ENCODE measurements at places on chromosomes 11 and 22.

- DNase-seq, result no peak
Observed at GRCh38 chr11:115345361-115345760, 158.9 kb downstream of the CADM1 start.

DNA sequence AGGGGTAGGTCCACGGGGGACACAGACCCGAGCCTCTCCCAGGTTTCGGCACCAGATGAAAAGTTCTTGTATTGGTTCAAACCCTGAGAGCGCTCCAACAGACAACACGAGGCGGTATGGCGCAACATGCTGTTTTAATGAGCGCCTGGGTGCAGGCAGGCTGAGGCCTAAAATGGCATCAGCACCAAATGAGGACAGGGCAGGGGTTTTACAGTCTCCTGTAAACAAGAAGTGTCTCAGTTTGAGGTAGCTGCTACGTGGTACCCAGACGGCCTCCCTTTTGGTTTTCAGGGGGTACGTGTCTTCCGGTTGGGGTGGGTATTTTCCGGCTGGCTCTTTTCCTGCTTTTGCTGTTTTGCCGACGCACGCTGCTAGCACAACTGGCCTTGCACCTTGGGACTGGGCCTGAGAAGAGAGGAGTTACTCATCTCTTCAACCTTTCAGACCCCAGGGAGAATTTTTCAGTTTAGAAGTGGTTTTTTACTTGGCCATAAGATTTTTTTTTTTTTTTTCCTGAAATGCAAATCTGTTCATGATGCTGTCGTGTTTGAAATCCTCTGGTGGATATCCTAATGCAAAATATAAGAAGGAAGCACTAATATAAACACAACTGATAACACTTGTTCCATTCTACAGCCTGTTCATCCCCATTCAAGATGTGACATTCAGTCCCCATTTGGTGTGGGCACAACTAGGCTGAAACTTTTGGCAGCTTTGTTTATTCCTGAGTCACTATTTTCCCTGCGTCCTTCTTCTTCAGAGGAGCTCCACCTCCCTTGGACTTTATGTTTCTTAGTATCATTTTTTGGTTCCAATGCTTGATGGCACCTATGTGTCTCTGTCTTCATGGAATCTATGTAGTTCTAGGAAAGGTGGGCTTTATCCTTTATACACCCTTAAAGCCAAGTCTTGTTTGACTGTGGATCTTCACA lies 6.5 kb downstream of the PPFIBP2 start:
- no peak for DNase-seq

DNA sequence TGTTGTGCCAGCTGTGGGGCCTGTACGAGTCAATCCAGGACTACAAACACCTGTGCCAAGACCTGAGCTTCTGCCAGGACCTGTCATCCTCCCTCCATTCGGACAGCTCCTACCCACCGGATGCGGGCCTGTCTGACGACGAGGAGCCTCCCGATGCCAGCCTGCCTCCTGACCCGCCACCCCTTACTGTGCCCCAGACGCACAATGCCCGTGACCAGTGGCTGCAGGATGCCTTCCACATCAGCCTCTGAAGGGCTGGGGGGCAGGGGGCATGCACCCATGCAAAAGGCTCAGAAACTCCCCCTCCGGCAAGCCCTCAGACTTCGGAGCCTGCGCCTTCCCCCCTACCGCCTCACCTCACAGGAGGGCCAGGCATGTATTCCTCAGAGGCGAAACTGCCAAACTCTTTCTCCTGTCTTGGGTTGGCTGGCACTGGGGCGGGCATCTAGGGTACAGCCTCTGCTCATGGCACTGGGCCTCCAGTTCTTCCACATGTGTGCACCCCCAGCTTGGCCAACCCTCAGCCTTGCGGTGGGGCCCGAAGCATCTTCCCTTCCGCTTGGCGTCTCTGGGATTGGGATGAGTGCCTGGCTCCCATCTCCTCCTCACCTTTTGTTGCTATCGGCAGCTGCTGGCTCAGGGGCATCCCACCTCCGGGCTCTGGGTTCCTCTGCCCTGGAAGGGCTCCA lies 1.2 kb downstream of the FAM89B start:
- no peak for DNase-seq

DNA sequence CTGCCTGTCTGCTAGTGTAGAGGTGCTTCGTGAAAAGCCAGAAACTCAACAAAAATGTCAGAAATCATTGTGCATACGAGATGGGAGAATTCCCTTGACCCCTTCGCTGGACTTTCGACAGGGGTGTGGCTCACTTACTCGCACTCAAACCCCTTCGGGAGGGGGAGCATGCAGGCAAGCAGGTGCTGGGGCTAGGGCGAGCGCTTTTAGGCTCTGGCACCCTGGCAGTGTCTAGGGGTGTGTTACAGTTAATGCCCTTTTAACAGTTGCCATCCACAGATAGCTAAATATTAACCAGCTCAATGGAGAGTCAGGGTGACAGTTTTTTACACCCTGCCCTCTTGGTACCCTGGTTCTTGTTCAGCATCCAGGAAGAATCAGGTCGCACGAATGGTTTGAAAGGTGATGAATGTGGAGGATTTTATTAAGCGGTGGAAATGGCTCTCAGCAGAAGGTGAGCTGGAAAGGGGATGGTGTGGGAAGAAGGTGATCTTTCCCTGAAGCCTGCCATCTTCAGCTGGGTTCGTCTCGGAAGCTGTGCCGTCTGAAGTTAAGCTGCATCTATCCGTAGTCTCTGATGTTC lies 59.6 kb upstream of the SHANK2 start:
- DNase-seq, result no peak

GRCh38 chr11:59009661-59010060 lies 70.4 kb downstream of the GLYATL1 start:
- no peak for DNase-seq

DNA sequence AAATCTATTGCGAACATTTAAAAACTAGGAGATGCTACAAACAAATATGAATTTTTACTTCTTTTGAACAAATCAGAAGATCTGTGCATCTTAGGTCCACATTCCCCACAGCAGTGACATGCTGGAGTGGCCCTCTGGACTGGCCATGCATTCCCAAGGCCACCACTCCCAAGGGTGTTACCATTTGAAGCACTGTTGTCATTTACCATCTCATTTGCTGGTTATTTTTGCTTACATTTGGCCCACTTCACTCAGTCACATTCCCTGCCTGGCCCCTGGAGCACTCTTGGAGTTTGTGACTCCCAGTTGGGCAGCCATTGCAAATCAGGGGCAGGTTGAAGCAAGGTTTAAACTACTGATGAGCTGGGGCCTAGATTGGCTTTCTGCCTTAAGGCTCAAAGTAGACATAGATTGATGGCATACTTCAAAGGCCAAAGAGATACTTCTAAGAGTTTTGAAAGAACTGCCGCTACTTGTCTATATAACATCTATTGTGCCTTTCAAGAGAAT lies 8.5 kb upstream of the ZNRF3 start:
- DNase-seq, result no peak

- DNase-seq, result no peak
Observed at GRCh38 chr11:73614591-73614990, 16.7 kb upstream of the FAM168A start.
